ENCODE measurements at places on chromosomes 11 and 22.
A peak's percentile ranks its signal among the peaks of the same experiment; 100 is the strongest.

DNA sequence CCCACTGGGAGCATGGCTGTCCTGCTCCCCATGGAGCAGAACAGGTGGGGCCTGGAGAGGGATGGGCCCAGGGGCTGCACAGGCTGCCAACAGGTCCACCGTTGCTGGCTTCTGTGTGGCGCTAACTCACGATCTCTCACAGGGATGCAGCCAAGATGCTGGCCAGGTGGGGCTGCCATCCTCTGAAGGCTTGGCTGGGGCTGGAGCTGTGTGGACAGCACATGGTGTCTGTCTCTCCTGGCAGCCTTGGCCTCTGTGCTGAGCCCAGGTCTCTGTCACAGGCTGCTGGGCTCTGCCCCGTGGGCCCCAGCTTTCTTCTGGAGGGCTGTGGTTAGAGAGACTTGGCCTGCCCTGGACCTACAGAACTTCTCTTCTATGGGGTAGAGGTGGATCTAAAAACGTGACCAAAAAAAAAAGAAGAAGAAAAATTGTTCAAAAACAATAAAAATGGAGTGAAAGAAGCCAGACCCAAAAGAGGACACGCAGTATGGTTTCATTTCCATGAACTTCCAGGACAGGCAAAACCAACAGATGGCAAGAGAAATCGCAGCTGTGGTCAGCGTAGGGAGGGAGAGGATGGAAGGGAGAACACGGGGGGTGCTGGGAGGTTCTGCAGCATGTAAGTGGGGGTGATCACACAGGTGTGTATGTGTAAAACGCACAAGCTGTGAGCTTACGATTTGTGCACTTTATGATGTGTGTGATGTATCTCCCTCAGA is 12.2 kb downstream of the PARVG start:
- DNase-seq = no peak

GRCh38 chr22:31947296-31947695 is 3.0 kb downstream of the YWHAH start:
- DNase-seq = no peak

GRCh38 chr22:45285263-45286058 is 712 bp downstream of the UPK3A start:
- DNase-seq = no peak

DNA sequence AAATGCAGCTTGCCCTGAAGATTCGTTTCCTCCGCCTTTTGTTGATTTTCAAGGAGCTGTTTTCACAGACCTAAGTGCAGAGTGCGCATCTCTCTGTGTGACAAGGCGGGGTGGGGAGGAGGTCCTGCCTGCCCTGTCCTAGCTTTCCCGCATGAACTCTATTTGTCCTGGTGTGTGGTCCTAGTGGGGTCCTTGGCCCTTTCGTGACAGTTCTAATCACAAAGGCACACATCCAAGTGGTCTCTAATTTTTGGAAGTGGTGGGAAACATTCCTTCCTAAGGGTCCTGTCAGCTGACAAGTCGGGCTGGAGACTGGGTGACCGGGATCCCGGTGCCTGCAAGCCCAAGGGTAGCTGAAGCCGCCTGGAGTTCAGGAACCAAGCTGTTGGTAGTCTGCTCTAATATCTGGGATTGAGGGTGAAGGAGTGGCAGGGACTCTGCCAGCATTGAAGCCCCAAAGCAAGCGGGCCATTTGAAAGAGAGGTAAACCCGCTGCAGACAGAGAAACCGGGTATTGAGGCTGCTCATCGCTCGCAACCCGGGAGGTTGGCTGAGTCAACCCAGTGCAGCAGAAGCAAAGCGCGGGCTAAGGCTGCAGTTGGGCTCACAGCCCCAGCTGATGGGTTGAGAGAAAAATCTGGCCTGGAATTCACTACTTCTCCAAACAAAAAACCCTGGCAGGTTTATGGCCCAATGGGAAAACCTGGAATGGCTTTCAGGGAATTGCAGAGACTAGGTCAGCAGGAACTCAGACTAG is 28.1 kb upstream of the FBXO3 start:
- no peak for DNase-seq

DNA sequence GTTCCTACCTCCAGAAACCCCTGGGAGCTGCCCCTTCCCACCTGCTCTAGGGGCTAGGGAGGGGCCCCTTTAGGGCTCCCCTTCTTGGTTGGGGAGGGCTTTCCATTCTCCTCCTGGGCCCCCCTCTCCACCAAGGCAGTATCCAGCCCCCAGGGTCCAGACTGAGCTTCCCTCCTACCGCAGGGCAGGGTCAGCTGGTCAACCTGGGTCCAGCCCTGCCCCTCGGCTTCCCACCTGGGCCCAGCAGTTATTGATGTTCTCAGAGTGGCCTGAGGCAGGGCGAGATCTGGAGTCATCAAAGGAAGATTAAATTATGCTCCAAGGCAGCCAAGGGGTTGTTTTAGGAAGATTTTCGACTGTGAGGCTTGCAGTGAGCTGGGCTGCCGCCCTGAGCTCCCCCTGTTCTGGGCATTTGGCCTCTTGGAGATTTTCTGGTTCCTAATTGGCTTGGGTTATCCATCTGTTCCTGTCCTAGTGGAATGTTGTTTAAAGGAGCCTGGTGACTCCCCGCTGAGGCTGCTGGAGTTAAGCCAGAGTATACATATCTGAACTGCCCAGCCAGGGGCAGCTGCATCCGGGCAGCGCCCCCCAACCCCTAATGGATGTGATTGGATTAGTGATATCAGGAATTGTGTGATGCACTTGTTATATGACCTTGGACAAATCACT is 1.8 kb upstream of the SLC22A8 start:
- DNase-seq = no peak

GRCh38 chr11:25658916-25659315 is 673.0 kb upstream of the ANO3 start:
- DNase-seq = no peak

GRCh38 chr22:17647991-17648390 is 9.4 kb downstream of the BCL2L13 start:
- DNase-seq = peak; percentile 19

- DNase-seq = no peak
These were observed 516.6 kb downstream of the FAM181B start for GRCh38 chr11:82216927-82217570.

- DNase-seq = no peak
These were observed 32.1 kb upstream of the GNB1L start for GRCh38 chr22:19886605-19887255.

GRCh38 chr22:40108396-40108795 is 69.3 kb upstream of the TNRC6B start:
- no peak for DNase-seq

DNA sequence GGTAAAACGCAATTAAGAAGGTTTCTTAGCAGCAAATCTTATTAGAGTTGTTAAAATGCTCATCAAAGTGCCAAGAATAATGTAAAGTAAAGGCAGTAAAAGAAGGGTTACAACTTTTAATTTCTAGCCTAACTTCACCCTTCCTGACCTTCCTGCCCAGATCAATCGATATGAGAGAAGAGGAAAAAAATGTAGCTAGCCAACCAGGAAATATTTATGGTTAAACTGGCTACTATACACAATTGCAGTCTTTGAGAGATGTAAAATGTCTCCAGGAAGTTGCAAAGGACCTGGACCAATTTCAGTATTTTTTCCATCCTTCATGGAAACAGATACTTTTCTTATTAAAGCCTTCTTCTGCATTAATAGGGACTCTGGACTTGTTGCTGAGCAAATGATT is 141.8 kb upstream of the CCDC90B start:
- DNase-seq = no peak

DNA sequence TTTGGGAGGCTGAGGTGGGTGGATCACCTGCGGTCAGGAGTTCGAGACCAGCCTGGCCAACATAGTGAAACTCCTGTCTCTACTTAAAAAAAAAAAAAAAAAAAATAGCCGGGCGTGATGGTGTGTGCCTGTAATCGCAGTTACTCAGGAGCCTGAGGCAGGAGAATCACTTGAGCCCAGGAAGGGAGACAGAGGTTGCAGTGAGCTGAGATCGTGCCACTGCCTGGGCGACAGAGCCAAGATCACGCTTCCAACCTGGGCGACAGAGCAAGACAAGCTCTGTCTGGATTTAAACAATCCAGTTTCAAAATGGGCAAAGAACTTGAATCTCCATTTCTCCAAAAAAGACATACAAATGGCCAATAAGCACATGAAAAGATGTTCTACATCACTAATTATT is 12.5 kb downstream of the LMO2 start:
- no peak for DNase-seq

DNA sequence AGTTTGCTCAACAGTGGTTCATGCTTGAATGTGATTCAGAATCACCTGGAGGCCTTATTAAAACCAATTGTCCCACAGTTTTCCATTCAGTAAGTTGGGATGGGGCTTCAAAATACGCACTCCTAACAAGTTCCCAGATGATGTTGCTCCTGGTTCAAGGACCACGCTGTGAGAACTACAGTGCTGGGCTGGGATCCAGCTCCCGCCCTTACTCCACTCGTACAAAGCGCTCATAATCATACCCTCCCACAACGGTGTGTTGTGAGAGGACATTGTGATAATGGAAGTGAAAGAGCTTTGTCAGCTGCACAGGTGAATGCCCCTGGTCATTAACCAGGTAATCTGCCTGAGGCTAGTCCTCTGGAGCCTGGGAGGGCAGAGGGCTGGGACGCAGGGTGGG is 1.3 kb upstream of the CD82 start:
- DNase-seq = peak; percentile 78

All from upper lobe of left lung (tissue), 6 donors.